Ureter (tissue), 1 donor: ENCODE measurements at places on chromosomes 12 and 14.
A peak's percentile ranks its signal among the peaks of the same experiment; 100 is the strongest.

GRCh38 chr12:89742337-89743022 is 33.8 kb upstream of the ATP2B1 start:
- no peak for DNase-seq

DNA sequence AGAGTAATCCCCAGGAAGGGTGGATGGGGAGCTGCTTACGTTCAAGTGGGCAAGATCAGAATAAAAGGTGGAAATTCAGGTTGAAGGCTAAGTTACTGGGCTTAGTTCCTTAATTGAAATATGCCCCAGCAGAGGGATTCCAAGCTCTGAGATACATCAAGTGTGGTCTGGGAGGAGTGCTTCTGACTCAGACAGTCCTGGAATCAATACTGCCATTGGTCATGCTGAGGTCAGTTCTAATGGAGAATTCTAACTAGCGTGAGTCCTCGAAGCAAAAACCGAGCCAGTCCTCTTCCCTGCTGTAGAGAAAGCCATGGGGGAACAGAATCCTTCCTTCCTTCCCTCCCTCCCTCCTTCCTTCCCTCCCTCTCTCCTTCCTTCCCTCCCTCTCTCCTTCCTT is 39.9 kb downstream of the NOS1 start:
- DNase-seq: no peak

DNA sequence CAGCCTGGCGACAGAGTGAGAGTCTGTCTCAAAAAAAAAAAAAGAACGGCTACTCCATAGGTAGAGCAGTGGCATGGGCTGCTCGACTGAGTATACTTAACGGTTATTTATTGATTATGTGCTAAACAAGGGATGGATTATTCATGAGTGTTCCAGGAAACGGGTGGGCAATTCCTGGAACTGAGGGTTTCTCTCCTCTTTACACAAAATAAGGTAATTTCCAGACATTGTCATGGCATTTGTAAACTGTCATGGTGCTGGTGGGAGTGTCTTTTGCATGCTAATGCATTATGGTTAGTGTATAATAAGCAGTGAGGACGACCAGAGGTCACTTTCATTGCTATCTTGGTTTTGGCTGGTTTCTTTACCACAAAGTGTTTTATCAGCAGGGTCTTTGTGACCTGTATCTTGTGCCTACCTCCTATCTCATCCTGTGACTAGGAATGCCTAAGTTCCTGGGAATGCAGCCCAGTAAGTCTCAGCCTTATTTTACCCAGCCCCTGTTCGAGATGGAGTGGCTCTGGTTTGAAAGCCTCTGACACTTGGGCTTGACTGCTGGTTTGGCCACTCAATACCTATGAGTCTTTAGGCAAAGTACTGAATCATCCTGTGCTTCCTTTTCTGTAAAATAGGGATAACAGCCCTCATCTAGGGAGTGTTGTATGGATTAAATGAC is 3.2 kb downstream of the DGLUCY start:
- no peak for DNase-seq

GRCh38 chr12:69388371-69388770 is 28.8 kb downstream of the YEATS4 start:
- no peak for DNase-seq

GRCh38 chr14:20697273-20698017 is 8.9 kb downstream of the ANG start:
- DNase-seq: peak; percentile 65

DNA sequence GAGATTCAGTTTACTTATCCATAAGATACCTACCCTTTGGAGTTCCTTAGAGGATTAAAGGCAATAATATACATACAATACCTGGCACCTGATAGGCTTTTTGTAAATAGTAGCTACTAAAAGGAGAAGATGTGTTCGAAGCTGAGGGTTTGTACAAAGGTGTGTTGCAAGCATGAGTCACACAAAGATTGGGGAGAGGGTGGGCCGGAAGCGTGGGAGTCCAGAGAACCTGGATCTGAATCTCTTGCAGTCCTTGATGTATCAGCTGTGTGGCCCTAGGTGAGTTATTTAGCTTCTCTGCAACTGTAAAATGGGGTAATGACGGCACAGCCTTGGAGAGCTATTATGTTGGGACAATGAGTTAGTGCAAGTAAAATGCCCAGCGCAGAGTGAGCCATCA is 61.6 kb upstream of the PSMC1 start:
- DNase-seq: no peak
